CD4-positive, alpha-beta T cell treated with Interleukin-6 at 100 ng/mL for 8 hours (primary cell): ENCODE measurements at places on chromosomes 4 and X.

DNA sequence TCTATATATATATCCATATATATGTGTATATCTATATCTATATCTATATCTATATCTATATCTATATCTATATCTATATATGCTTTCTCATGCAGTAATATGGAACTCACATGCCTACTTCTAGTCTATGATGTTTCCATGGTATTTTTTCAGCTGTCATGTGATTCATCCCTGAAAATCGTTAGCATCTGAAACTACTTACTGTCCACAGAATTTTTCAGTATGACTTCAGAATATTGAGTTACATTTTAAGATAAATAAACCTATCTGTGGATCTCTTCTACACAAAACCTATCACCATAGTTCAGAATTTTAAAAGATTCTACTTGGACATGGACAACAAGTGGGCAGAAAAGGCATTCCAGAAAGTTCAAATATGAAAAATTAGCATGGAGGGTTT is 855.1 kb upstream of the INTU start:
- no peak for DNase-seq

GRCh38 chrX:10004832-10005475 is 37.8 kb downstream of the CLDN34 start:
- DNase-seq, result no peak

- DNase-seq, result no peak
Measured at GRCh38 chrX:114580336-114580735, 3.5 kb upstream of the HTR2C start.

DNA sequence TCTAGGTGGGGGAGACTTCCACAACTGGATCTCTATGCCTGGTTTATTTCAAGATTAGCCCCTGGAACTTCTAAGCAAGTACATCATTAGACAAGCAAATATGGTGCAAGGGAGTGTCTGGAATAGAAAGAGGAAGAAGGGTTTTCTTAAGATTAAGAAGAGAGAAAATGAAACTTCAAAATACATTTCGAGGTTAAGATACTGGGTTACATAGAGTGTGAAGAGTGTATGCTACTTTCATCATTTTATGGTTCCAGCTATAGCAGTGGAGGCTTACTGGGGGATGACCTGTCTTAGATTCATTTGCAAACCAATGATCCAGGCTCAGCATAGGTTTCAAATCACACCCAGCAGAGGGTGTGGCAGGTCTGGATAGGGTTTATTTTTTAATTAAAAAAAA is 144.4 kb upstream of the GATB start:
- DNase-seq, result no peak

- peak; percentile 26 for DNase-seq
Measured at GRCh38 chrX:68511255-68511654, 12.4 kb downstream of the YIPF6 start.

DNA sequence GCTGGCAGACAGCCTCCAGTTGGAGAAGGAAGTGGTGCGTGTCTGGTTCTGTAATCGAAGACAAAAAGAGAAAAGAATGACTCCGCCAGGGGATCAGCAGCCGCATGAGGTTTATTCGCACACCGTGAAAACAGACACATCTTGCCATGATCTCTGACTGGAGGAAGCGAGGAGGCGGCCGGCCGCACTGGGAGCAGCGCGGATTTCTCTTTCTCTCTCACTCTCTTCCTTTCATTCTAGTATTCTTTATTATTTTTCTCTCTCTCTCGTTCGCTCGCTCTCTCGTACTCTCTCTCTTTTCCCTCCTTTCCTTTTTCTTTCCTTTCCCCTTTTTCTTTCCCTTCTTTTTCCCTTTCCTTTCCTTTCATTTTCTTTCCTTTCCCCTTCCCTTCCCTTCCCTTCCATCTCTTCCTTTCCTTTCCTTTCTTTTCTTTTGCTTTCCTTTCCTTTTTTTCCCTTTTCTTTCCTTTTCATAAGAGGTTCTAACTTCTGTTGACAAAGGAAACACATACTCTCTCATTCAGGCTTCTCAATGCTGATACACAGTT is 1.2 kb downstream of the POU3F4 start:
- no peak for DNase-seq

GRCh38 chr4:81257021-81257420 is 42.0 kb upstream of the PRKG2 start:
- DNase-seq, result no peak

- no peak for DNase-seq
Measured at GRCh38 chrX:29662759-29663503, 552.4 kb upstream of the MAGEB2 start.

- DNase-seq, result no peak
Measured at GRCh38 chrX:103783196-103783595, 6.6 kb downstream of the PLP1 start.

DNA sequence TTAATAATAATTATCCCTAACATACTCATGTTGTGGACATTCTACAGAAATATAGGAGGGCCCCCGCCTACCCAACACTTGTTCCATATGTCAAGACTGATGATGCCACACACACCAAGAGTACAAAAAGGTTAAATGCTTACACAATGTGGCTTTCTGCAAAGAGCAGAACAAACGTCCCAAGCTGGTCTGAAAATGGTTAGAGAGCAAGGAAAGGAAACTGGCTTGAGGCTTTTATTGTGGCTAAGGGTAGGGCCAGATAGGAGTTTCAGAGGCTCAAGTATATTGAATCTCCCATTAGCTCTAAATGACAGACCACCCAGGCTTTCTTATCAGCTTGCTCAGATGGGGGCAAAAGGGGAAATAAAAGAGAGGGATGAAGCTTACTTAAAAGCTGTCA is 134.1 kb upstream of the C1QTNF7 start:
- no peak for DNase-seq

DNA sequence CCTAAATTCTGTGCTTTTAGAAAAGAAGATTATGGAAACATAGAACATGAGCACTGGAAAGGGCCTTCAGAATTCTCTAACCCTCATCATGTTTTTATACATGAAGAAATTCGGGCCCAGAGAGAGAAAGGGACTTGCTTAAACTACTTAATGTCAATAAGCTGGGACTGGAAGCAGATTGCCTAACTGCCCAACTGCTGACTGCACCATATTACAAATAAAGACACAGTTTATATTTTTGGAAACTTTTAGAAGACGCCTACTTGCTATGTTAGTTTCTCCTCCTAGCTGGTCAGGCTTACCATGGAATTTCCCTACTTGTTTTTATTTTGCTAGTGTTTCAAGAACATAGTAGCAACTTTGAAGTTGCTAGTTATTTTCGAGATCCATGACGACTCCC is 47.1 kb downstream of the SLC9A6 start:
- DNase-seq, result no peak

DNA sequence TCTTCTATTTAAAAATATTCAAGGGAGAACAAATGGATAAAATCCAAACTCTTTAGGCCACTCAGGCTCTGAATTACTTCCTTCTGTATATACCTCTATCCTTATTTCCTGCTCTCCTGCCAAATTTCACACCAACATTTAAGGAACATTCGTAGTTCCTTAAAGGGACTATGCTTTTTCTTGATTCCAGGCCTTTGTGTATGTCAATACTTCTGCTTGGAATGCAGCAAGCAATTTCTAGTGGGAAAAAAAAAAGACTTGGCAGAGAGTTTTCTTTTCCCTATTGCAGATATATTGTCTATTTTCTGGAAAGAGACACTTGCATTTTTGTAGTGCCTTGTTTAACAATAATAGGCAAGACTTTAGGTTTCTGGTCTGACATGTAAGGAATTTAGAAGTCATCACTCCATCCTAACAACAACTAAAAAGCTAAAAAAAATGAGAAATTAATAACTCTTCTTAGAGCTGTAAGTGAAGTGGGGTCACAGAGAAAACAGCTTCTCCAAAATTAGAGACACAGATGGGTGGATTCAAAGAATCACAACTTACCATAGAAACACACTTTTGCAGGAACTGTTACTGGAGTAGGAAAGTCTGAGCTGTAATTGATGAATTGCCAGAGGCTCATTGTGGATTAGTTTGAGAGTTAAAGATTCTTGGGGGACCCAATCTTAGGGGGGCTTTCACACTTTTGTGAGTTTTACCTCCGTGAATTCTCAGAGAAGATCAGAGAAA is 2.1 kb upstream of the ADH5 start:
- no peak for DNase-seq

DNA sequence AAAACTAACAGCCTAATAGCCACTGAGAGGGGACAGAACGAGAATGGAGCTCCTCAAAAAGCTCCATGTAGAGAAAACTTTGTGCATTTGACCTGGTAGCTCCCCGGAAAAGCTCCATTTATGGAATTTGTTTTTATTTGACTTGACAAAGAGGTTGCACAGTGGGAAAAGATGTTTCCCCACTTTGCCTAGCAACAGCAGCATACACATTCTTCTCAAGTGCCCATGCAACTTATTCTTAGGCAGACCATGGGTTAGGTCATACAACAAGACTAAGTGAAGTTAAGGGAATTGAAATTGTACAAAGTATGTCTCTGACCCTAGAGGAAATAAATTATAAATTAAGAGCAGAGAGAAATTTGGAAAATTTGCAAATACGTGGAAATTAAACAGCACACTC is 949.6 kb upstream of the PRKX start:
- no peak for DNase-seq

DNA sequence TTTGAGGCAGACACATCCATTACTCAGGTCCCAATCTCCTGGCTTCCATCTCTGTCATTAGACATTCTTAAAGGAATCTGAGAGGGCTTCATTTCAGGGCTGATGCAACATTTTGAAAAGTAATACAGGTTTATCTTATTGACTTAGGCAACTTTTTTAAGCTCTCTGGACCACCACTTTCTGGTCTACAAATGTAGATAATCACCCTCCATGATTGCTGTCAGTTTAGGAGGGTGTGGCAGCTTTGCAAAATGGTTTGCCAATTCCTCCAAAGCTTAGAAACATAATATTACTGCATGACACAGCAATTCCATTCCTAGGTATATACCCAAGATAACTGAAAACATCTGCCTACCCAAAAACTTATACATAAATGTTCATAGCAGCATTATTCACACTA is 77.6 kb downstream of the ARHGAP6 start:
- DNase-seq, result no peak

- DNase-seq, result peak; percentile 89
Measured at GRCh38 chrX:1462596-1463251, 10.0 kb upstream of the ASMTL start.

DNA sequence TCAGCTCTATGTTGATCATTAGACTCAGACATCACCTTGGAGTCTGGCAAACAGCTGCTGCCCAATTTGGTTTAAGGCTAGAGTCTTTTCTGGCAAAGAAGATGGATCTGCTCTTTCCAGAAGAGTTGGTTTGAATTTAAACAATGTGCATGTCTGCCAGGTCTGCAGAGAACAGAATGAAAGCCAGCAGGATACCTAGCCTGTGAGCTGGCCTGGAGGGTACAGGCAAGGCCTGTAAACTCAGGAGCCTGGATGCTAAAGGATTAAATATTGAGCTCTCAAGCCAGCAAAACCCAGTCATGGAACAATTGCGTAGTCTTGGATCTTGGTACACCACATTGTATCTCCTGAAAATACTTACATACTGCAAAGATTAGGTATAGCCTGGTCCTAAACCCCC is 15.6 kb upstream of the PDLIM3 start:
- no peak for DNase-seq

DNA sequence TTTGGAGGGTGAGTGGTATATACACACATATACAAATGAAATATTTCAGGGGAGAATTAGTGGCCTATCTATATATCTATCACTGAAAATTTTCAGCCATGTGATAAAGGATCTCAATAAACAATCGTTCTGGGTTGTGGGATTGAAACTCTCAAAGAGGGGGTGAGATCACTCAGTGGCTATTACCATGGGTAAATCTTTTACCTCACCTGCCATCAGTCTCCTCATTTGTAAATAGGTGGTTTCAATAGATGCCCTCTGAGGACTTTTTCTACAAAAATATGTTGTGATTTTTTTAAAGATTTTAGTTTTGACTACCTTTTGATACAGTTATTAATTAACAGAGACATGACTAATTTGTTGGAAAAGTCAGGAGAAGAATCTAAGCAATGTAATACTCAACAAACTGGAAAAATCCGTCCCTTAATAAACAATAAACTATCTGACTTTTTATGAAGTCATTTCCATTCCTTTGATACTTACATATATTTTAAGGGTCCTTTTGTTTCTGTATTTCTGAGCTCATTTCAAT is 192.8 kb downstream of the MAD2L1 start:
- no peak for DNase-seq

GRCh38 chrX:155841232-155841631 is 39.9 kb upstream of the VAMP7 start:
- no peak for DNase-seq

GRCh38 chr4:111066001-111066400 is 443.1 kb upstream of the PITX2 start:
- DNase-seq, result no peak

DNA sequence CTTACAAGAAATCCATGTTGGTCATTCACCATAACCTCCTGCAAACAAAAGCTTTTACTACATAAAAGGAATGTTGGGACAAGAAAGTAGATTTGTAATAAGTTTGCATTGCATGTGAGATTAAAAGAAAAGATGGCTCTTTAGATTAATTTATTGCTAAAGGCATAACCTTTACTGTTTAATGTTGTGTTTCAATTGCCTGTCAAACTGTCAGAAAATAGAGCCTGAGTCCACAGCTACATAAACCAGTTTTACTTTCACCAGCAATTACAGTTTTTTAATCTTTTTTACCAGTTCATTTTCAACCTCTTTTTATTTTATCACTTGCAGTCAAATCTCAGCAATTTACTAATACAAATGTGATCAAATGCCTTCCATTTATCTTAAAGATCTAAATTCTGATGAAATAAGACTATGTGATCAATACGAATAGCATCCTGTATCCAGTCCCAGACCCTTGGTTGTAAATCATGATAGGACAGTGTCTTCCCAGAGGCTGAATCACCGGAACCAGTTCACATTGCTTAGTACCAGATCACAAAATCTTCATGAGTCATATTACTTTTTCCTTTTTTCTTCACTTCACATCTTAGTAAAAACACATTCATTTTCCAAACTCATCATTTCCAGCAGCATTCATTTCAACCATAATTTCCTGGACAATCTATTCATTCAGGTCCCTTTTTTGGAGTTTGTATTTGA is 95.4 kb upstream of the FRG1 start:
- no peak for DNase-seq

DNA sequence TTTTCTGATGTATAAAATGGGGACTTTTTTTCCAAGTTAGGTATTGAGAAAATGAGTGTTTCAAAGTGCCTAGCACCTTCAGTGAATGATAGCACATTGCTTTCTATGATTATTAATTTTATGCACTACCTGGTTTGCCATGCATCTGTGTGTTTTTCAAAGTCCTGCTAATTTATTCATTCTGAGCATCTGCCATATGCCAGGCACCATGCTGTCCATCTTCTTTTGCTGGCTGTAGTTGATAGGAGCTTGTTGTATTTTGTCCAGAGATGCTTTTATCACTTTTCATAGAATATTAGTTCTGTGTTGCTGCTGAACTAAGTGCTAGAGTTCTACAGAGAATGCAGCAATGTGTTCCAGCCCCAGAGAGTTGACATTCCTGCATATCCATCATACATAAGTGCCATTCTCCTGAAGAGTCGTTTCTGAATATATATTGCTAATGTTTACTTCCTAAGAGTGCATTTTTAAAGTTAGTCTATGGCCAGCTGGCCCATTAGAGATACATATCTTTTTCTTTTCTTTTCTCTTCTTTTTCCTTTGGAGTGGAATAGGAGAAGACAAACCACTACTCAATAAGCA is 49.0 kb upstream of the CLNK start:
- no peak for DNase-seq

- no peak for DNase-seq
Measured at GRCh38 chrX:46601283-46601682, 27.7 kb downstream of the CHST7 start.
